Stimulated activated CD8-positive, alpha-beta memory T cell treated with anti-CD3 and anti-CD28 coated beads, Interleukin-4, amount 100 ng/mL, for 4 hours (primary cell): ENCODE measurements at places on chromosomes 3 and 15.

DNA sequence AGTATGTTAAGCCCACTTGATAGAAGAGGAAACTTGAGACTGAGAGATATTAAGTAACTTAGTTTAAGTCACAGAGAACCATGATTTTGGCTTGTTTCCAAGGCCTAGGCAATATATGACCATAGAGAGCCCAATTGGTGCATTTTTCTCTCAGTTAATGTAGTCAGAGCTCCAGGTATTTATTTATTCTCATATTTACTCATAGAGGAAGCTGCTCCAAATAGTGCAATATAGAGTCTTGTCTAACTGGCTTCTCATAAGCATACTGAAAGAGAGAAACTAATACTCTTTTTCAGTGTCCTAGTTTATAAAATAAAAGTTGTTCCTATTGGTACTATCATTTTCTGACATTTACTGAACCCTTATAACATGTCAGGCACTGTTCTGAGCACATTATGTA, 15.2 kb downstream of the TRNT1 start:
- DNase-seq = no peak

- no peak for DNase-seq
Measured at GRCh38 chr3:189842681-189843602, 211.8 kb downstream of the TP63 start.

DNA sequence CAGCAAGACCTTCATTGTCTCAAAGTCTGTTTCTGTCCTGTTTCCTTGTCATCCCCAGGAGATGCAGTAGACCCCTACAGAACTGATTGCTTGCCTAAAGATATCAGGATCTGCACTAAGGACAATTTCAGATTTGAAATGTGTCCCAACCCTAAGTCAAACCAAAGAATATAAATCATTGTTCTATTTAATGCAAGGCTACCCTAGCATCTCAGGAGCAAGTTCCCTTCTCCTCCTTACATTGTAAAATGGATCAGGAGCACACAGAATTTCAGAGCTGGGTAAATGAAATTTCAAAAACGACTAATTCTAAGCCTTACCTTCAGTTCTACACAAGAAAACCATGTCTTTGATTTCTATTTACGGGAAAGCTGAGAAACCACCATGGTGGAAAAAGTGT, 360.9 kb upstream of the KCNH8 start:
- DNase-seq = no peak

DNA sequence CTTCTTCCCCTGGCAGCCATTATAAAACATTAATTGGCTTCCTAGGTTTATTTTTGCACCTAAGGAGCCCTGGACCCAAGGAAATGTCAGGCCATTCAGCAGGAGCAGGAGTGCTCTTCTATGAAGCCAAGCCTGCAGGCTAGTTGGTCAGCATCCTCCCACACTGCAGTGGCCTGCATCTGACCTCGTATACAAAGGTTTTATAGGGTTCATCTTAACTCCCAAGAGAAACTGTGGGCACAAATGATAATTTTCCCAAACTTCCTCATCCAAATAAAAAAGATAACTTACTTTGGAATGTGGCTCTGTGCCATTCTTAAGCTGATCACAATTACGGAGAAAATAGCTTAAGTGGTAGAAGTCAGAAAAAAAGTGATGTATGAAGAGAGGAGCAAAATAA, 19.4 kb downstream of the PLSCR1 start:
- DNase-seq = no peak

- DNase-seq = no peak
Measured at GRCh38 chr15:44729408-44730127, 6.8 kb upstream of the TRIM69 start.

- no peak for DNase-seq
Measured at GRCh38 chr3:33388374-33389100, 51.7 kb downstream of the UBP1 start.

GRCh38 chr3:169722724-169723123, 42.1 kb downstream of the TERC start:
- DNase-seq = no peak

GRCh38 chr3:140298569-140299070, 363.6 kb downstream of the CLSTN2 start:
- DNase-seq = no peak

DNA sequence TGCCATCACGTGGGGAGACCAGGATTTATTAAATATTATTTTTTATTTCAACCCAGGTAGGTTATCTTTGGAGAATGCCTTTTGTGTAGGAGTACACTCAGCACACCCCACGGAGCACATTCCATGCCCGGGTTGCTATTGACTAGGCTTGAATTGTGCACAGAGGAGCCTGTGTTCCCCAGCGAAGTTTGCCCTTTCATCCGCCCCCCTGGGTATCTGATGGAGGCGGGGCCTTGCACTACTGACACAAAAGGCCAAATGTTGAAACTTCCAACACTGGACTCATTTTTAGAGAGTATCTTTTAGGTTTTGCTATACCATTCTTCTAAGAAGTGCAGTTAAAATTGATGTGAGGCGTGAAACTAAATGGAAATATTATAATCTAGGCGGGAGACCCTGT, 39.3 kb upstream of the PPP4R2 start:
- DNase-seq = no peak

- DNase-seq = no peak
Measured at GRCh38 chr3:32194653-32195052, 43.8 kb upstream of the CMTM8 start.

DNA sequence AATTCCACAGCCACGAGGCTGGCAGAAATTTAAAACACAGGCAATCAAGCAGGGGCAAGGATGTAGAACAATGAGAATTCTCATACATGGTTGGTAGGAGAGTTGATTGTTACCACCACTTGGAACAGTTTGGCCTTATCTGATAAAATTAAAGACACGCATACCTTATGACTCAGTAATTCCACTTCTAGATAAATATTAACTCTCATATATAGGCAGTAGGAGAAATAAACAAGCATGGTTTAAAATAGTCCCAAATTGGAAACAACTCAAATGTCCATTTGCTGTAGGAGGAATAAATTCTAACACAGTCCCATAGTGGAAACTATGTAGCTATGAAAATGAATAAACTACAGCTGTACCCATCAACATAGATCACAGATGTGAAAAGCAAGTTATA, 42.3 kb upstream of the USP3 start:
- DNase-seq = no peak

DNA sequence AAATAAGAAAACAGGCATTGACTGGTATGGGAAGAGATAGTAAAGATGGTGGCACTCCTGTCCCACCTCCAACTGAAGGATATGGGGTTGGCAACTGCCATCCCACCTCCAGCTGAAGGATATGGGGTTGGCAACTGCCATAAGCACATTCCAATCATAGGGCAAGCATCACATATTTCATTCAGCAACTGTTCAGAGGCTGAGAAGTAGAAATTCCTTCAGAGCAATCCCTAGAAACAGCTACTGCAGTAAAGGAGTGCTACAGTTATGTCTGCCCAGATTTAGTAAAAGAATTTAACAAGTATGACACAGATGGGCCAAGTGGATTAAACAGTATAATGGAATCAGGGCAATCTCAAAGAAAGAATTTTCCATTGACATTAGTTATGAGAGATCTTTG, 156.8 kb downstream of the IMPG2 start:
- DNase-seq = no peak
